ENCODE measurements at places on chromosomes 1 and 21. TPM values are rescaled to one million over a fixed set of nuclear protein-coding genes. Genes with fewer than 3 reads are reported as not detected.

DNA sequence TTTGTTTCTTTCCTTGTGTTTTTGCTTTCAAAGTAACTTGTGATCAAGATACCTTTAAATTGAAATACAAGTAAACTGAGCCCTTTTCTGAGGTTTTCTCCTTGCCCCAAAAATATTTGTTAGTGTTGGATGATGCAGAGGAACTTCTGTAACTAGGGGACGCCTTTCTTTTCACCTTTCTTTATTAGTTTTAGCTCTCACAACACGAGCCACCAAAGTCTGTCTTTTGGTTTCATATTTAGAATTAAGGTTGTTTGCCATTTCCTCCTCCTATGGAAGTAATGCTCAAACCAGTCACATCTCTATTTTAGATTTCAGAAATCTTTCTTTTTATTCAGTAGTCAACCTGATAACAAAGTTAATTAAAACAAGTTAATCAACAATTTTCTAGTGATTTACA is 120.8 kb downstream of the ZP4 start:
- H3K4me1 ChIP-seq = no peaks in the 10 kb centered on the region
- no peak overlapping the region for H3K27ac ChIP-seq
- no peaks in the 10 kb centered on the region for H3K36me3 ChIP-seq

DNA sequence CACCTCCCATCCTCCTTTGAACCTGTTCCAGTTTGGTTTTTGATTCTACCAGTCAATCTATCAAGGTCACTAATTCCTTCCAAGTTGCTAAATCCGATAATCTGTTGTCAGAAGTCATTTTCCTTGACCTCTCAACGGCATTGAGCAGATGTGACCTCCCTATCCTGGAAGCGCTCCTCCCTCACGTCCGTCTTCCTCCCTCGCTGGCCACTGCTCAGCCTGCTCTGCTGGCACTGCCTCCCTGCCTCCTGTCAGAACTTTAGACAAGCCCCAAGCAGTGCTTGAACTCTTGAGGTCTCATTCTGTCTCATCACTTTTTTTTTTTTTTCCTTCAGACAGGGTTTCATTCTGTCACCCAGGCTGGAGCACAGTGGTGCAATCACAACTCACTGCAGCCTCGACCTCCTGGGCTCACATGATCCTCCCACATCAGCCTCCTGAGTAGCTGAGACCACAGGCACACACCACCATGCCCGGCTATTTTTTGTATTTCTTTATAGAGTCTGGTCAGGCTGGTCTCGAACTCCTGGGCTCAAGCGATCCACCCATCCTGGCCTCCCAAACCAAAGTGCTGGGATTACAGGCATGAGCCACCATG is 4.4 kb upstream of the ACOT7 start:
- no peak for DNase-seq
- H3K4me3 ChIP-seq = no peak overlapping the region
- no peaks in the 10 kb centered on the region for H3K36me3 ChIP-seq
- H3K27ac ChIP-seq = no peak overlapping the region

- H3K27me3 ChIP-seq = peaks cover 3% of the 10 kb centered on the region
- no peak overlapping the region for H3K27ac ChIP-seq
- no peaks in the 10 kb centered on the region for H3K36me3 ChIP-seq
- DNase-seq = no peak
These were observed 9.2 kb downstream of the SPATA6 start for GRCh38 chr1:48462716-48463302.

DNA sequence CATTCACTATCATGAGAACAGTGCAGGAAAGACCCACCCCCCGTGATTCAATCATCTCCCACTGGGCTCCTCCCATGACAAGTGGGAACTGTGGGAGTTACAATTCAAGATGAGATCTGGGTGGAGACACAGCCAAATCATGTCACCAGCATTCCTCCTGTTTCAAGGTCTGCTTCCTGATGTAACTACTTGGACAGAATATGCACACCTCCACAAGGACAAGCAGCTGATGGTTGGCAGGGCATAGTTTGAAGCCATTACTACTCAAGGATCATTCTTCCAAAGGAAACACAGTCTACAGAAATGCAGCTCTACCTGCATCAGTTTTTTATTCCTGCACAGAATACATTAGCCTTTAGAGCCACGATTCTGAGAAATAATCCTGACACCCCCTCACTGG is 28.5 kb upstream of the RNF2 start:
- DNase-seq = no peak
- peaks cover 4% of the 10 kb centered on the region for H3K4me1 ChIP-seq
- H3K4me3 ChIP-seq = no peak overlapping the region

DNA sequence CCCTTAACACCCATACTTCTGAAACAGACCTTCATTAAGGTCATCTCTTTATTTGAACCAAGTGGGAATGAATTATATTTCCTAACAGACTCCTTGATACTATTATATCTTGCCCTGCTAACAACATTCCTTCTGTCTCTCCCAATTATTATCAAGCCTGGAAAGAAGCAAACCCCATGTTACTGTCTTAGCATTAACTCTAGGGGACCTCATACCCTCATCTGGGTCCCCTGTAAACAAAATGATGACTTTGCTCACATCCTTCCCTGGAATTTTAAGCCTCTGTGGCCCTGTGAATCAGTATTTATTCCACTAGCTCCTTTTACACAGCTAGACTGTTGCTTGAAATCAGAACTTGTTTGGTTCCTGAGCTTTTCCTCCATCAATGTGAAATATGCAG is 38.3 kb upstream of the BCL10 start:
- peaks cover 73% of the 10 kb centered on the region for H3K4me1 ChIP-seq
- peaks cover 11% of the 10 kb centered on the region for H3K36me3 ChIP-seq
- H3K27me3 ChIP-seq = no peaks in the 10 kb centered on the region
- DNase-seq = no peak
- peak overlapping the region; percentile 95 for H3K27ac ChIP-seq

GRCh38 chr1:205610901-205611466 is 20.8 kb downstream of the ELK4 start:
- no peak overlapping the region for H3K4me3 ChIP-seq
- H3K36me3 ChIP-seq = peaks cover 35% of the 10 kb centered on the region
- peak overlapping the region; percentile 5 for H3K27ac ChIP-seq

DNA sequence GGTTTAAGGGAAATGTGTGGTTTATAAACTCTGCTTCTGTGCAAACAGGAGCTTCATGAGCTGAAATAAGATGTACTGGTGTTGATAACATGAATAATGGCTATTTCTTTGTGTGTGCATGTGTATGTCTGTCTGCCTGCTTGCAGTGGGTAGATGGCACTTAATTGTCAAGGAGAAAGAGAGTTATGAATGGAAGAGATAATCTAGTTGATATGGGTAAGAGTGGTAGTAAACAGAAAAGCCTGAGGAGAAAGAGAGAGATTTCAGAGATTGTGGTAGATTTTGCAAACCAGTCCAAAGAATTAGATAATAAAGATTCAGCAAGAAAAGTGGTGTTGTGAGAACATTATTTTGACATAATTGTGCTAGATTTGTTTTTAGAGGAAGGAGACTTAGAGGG is 7.7 kb downstream of the SUCO start:
- no peak overlapping the region for H3K27ac ChIP-seq
- no peaks in the 10 kb centered on the region for H3K27me3 ChIP-seq
- no peaks in the 10 kb centered on the region for H3K36me3 ChIP-seq

GRCh38 chr21:34227386-34227852 is 136.4 kb upstream of the KCNE2 start:
- no peaks in the 10 kb centered on the region for H3K27me3 ChIP-seq
- no peak overlapping the region for H3K4me3 ChIP-seq
- no peaks in the 10 kb centered on the region for H3K4me1 ChIP-seq
- no peaks in the 10 kb centered on the region for H3K36me3 ChIP-seq
- no peak for DNase-seq
- no peak overlapping the region for H3K27ac ChIP-seq

DNA sequence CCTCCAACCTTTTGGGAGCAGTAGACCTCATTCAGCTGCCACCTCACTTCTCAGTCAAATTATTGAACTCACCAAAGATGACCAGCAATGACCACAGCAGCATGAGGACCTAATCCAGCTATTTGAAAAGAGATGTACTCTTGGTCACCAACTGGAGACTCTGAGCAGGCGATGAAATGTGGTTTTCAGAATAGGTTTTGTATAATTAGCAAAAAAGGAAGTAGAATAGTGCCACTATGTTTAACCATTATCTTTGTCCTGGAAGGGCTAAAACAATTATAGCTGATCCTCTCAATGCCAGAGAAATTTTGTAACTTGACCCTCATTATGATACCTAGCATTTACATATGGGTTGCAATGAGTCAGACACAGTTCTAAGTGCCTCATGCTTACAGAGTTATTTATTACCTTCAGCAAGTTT is at the start of gene FCRL2:
Gene FCRL2, minus strand, starts transcription at position 162 of the 421 bp plus-strand sequence. Its CDS starts 59 bp downstream, at position 103.
- no peaks in the 10 kb centered on the region for H3K36me3 ChIP-seq
- no peak for DNase-seq
- no peaks in the 10 kb centered on the region for H3K4me1 ChIP-seq
- no peak within 1 kb of the TSS for H3K4me3 ChIP-seq

GRCh38 chr1:152683846-152684245 is 2.1 kb upstream of the LCE2B start:
- no peak overlapping the region for H3K4me3 ChIP-seq
- no peaks in the 10 kb centered on the region for H3K27me3 ChIP-seq
- DNase-seq = no peak
- no peak overlapping the region for H3K27ac ChIP-seq
- H3K4me1 ChIP-seq = no peaks in the 10 kb centered on the region

- H3K27me3 ChIP-seq = no peaks in the 10 kb centered on the region
- H3K4me1 ChIP-seq = peaks cover 64% of the 10 kb centered on the region
- peak overlapping the region; percentile 78 for H3K27ac ChIP-seq
- peaks cover 10% of the 10 kb centered on the region for H3K36me3 ChIP-seq
- peak; percentile 85 for DNase-seq
These were observed 77.9 kb downstream of the ADARB1 start for GRCh38 chr21:45152265-45152746.

DNA sequence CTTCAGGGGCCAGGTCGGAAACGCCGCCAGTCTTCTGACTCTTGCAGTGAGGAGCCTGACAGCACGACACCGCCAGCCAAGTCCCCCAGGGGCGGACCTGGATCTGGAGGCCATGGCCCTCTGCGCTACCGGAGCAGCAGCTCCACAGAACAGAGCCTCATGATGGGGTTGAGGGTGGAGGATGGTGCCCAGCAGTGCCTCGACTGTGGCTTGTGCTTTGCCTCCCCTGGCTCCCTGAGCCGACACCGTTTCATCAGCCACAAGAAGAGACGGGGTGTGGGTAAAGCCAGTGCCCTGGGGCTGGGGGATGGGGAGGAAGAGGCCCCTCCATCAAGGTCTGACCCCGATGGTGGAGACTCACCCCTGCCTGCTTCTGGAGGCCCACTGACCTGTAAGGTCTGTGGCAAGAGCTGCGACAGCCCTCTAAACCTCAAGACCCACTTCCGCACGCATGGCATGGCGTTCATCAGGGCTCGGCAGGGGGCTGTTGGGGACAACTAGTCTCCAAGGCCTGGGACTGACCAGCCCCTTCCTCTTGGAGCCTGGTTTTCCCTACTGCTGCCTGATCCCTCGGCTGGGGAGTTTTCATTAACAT is 8.7 kb downstream of the ZNF687 start:
- no peak for DNase-seq
- no peak overlapping the region for H3K4me3 ChIP-seq
- H3K4me1 ChIP-seq = no peaks in the 10 kb centered on the region
- no peaks in the 10 kb centered on the region for H3K27me3 ChIP-seq

DNA sequence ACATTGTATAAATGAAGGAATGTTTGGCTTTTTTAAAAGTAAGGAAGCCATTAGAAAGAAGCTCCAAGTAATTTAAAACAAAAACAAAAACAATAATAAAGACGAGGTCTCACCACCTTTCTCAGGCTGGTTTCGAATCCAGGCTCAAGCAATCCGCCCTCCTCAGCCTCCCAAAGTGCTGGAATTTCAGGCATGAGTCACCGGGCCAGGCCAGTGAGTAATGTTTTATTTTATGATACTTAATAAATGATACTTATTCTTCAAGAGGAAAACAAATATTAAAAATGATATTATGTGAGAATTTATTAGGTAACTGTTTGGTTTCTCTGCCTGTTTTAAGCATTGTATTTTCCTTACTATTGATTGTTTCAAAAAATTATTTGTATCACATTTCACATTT is 201.4 kb upstream of the BRINP3 start:
- peaks cover 3% of the 10 kb centered on the region for H3K4me1 ChIP-seq
- no peak for DNase-seq
- no peak overlapping the region for H3K27ac ChIP-seq
- peaks cover 2% of the 10 kb centered on the region for H3K36me3 ChIP-seq
- H3K4me3 ChIP-seq = no peak overlapping the region
- H3K27me3 ChIP-seq = no peaks in the 10 kb centered on the region

DNA sequence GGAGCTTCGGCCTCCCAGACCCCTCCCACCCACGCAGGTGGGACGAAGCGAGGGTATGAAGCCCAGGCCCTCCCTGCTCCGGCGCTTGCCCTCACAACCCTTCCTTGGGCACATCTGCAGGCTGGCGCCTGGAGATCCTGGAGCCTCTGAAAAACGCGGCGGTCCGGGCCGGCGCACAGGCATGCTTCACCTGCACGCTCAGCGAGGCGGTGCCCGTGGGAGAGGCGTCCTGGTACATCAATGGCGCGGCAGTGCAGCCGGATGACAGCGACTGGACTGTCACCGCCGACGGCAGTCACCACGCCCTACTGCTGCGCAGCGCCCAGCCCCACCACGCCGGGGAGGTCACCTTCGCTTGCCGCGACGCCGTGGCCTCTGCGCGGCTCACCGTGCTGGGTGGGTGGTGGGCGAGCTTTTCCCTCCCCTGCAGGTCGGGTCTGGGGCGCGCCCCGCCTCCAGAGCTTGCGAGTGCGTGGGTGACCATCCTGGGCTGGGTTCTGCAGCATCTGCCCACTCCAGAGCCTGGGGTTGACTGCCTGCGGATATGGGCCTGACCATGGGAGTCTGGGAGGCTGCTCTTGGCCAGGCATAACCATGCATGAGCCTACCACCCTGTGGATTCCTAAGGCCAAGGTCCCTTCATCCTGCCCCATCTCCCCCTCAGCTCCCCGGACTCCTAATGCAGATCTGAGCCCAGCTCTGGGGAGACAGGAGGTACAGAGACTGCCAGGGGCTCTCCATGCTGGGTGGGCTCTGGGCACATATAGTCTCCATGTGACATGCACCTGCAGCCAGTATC is 89.8 kb downstream of the TRIM11 start:
- no peaks in the 10 kb centered on the region for H3K36me3 ChIP-seq
- no peaks in the 10 kb centered on the region for H3K27me3 ChIP-seq
- peak; percentile 78 for DNase-seq
- H3K4me3 ChIP-seq = no peak overlapping the region

DNA sequence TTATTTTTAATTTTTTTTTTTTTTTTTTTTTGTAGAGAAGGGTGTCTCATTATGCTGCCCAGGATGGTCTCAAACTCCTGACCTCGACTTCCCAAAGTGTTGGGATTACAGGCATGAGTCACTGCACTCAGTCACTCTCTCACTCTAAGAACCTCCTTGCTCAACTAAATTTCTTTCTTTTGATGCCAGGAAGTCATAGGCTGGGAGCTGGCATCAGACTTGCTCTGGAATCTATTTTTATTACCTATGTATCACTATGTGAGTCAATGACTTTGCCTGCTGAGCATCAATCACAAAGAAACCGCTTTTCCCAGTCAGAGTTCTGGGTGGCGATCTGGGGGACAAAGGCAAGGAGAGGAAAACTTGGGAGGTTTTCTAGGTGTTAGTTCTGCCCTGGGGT is 35.5 kb upstream of the PARP1 start:
- H3K4me1 ChIP-seq = no peaks in the 10 kb centered on the region
- H3K27me3 ChIP-seq = peaks cover 53% of the 10 kb centered on the region
- DNase-seq = no peak
- H3K4me3 ChIP-seq = no peak overlapping the region
- no peaks in the 10 kb centered on the region for H3K36me3 ChIP-seq

Gene GPR61
- not detected for total RNA-seq

Gene OR2W3
- 0.52 TPM for total RNA-seq

Gene KIF2C
- 7.7 TPM for total RNA-seq

Gene RGS16
- 0.48 TPM for total RNA-seq

Gene PM20D1
- total RNA-seq = not detected

Gene DPT
- total RNA-seq = 1.1 TPM

Gene LEMD1
- not detected for total RNA-seq

Gene CD52
- not detected for total RNA-seq
